Activated T-cell treated with anti-CD3 and anti-CD28 coated beads, Interleukin-2, amount 50 U/mL, for 24 hours (primary cell): ENCODE measurements at places on chromosomes 4 and X.

DNA sequence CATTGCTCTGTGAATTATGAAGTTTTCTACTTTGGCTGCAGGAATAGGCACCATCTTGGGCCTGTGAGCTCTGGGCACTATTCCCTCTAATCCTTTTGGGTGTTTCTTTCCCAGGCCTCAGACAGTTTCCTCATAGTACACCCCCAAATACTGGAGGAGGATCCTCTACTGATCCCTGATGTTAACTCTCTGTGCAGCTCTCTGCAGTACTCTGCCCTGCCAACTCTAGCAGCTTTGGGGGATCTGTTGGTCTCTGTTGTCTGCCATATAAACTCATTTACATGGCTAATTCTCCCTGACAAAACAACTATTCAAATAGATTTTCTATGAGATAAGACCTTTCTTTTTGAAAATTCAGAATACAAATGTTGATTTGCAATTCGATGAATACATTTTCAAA is 29.9 kb downstream of the USP53 start:
- DNase-seq = no peak

GRCh38 chr4:87677731-87678130 is 27.7 kb downstream of the DMP1 start:
- DNase-seq = no peak

DNA sequence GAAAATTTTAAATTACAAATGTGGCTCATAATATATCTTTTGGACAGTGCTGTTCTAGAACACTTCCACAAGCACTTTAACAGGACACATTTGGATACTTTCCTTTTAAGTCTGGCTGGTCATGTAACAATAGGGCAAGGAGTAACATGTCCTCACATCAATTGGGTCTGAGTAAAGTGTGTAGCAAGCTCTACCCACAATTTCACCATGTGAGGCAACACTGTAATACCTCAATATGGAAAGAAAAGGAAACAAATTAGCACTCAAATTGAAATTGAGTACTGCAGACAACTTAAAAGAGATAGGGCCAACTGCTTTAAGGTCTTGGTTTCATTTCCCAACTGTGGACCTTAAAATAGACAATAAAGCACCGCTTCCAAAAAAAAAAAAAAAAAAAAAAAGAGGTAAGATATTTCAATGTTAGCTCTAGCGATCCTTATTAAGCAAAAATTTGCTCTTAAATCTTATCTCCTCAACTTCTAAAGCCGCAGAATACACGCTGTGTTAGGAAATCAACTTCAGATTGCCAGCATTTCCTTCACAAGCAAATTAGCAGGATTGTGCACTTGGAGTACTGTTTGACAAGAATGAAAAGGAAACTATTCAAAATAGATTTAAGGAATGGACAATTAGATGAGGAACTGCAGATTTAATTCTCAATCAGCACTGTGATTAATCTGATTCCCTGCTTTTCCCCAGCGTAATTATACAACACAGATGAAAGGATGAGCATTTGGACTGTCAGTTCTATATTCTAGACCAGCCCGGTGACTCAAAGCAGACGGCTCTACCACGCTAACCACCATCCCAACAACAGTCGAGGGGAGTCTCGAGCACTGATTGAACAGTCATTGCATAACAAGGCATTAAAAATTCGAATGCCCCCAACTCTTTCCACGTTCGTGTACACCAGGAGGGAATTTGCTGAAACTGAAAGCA is 1.6 kb downstream of the CASK start:
- DNase-seq = peak; percentile 39

GRCh38 chr4:184657144-184657543 is 7.6 kb downstream of the PRIMPOL start:
- no peak for DNase-seq

DNA sequence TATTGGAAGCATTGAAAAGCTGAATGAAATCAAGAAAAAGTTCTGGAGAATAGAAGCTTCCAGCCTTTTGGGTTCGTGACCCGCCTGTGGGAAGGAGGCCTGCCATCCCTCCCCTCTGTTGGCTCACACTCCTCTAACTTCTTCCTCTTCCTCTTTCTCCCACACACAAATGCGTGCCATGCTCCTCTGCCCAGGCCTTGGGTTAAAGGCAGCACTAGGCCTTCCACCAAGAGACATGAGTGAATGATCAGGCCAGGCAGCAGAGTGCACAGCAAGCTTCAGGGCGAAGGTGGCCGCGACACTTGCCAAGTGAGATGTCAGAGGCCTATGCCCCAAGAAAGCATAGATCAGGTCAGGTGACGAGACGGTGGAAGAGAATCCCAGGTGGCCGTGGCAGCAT is 38.4 kb downstream of the FAM193A start:
- DNase-seq = peak; percentile 21
